ENCODE measurements at places on chromosomes 6 and 20.
A peak's percentile ranks its signal among the peaks of the same experiment; 100 is the strongest.

DNA sequence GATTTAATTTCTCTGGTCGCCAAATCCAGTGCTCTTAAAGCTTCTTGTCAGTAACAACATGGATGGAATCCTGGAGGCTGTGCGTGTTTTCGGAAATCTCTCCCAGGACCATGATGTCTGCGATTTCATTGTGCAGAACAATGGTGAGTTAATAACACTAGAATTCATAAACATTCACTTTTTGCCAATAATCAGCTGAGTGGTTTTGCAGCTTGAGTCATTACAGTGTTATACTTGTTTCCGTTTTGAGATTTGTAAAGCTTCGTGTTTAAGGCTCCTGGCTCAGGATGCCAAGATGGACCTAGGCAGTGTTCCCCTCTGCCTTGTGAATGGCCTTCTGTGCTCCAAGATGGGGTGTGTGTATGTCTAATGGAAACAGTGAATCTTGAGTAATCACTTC, 113.8 kb downstream of the ARMC2 start:
- DNase-seq = no peak

GRCh38 chr6:163711615-163712565, 297.4 kb downstream of the QKI start:
- DNase-seq = no peak

- DNase-seq = no peak
Measured at GRCh38 chr6:150575836-150576235, 23.8 kb upstream of the PLEKHG1 start.

- no peak for DNase-seq
Measured at GRCh38 chr6:112539355-112539754, 192.2 kb downstream of the RFPL4B start.

GRCh38 chr6:158843751-158844683, 24.8 kb upstream of the EZR start:
- DNase-seq = no peak

GRCh38 chr6:18405477-18406293, 18.5 kb downstream of the RNF144B start:
- DNase-seq = peak; percentile 97

- no peak for DNase-seq
Measured at GRCh38 chr6:144338474-144338873, 53.3 kb downstream of the UTRN start.

DNA sequence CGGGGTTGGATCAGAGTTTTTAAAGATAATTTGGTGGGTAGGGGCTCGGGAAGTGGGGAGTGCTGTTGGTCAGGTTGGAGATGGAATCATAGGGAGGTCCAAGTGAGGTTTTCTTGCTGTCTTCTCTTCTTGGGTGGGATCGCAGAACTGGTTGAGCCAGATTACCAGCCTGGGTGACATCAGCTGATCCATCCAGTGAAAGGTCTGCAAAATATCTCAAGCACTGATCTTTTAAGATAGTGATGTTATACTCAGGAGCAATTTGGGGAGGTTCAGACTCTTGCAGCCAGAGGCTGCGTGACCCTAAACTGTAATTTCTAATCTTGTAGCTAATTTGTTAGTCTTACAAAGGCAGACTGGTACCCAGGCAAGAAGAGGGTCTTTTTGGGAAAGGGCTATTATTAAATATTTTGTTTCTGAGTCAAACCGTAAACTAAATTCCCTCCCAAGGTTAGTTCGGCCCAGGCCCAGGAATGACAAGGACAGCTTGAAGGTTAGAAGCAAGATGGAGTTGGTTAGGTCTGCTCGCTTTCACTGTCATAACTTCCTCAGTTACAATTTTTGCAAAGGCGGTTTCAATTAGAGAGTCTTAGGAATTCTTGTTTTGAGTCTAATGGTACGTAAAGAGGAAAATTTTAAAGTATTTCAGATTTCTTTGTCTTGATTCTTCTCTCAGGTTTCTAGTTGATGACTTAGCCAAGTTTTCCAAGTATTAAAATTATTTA, 53.1 kb downstream of the SCAF8 start:
- no peak for DNase-seq

All from LNCaP clone FGC (cell line).